ENCODE measurements at places on chromosomes 2 and 18.
A peak's percentile ranks its signal among the peaks of the same experiment; 100 is the strongest.

DNA sequence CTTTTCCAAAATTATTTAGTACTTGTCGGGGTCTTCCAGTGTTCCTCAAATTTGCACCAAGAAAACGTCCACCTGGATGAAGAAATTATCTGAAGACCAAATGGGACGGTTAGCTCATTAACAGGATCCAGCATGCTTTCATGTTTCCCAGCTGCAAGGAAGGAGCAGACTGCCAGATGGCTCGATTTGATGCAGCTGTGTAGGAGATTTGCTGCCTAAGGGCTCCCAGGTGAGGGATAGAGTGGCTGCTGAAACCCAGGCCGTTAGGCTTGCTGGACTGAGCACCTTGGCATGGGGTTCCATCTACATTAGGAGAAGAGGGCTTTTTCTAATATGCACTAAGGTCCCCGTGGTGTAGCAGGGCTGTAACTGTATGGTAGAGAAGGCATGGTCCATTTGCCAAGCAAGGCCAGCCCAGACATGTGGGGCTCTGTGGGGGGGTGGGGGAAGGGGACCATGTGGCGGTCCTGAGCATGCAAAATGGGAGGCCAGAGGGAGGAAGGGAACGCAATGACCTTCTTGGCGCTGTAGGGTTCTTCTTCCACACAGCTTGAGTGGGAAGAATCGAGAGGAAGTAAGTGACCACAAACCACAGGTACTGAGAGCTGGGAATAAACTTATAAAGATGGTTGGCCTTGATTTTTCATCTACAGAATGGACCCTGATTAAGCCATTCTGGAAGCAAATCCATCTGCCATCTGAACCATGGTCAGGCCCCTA is 144.0 kb downstream of the TMEM163 start:
- DNase-seq: no peak

DNA sequence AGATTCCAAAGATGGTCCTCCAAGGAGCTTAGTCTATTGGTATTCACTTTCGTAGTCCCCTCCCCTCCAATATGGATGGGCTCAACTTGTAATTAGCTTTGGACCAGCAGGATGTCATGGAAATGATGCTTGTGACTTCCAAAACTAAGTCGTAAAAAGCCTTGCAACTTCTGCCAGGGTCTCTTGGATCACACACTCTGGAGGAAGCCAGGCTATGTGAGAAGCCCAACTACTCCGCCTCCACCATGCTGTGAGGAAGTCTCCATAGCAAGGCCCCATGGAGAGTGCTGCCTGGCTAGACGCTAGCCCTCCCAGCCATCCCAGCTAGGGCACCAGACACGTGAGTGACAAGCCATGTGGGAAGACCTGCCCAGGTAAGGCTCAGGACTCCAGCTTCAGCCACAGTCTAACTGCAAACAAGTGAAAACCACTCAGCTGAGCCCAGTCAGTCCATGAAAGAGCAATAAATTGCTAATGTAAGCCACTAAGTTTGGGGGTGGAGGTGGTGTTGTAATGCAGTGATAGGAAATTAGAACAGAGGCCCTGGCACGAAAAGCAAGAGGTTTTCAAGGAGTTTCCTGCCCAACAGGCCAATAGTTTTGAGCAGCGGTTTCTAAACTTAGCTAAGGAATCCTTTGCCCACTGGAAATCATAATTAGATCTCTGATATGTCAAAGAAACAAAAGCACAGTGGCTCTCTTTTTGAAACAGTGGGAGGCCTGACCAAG is 77.5 kb upstream of the GLI2 start:
- no peak for DNase-seq

DNA sequence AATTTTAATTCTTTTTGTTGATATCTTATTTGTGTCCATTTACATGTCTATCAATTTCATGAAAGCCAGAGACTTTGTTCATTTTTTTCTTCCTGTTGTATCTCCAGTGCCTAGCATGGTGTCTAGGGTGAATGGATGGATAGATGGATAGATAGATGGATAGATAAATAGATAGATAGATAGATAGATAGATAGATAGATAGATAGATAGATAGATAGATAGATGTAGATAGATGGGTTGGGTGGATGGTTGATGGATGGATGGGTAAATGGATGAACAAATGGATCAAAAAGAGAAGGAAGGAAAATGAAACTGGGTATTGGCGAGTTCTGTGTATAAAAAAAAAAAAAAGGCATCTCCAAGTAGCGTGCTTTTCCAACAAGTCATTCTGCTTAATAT is 120.5 kb downstream of the FAM124B start:
- no peak for DNase-seq

DNA sequence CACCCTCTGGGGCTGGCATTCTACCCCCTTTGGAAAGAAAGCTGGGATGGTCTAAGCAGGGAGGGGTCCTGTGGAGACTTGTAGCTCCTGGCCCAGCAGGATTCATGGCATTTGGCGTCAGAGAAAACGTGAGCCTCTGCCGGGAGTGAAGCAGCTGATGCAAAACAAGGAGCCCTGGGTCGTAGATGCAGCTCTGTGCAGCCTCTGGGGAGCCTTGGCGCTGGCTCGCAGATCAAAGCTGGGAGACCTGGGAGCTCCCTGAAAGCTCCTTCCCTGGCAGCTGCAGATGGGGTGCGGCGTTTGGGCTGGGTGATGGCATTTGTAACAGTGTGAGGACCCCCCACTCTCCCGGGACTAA is 148.3 kb downstream of the KLHL29 start:
- no peak for DNase-seq

DNA sequence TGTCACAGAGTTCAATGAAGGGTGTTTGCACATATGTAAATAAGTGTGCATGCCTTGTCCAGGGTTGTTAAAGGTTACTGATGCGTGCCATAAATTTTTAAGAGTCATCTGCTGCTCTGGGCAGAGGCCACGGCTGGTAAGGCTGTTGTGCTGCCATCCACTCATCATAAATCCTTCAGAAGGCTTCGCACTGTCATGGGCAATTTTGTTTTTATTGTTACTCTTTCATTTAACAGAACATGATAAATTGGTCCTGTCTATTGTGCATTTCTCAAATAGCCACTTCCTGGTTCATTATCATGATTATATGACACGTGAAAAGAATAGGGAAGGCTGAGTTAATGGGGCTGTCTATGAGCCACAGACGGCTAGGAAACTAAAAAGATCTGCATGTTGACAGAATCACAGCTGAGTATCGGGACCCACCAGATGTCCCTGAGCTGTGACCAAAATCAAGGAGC is 634.3 kb upstream of the SOX11 start:
- DNase-seq: no peak

DNA sequence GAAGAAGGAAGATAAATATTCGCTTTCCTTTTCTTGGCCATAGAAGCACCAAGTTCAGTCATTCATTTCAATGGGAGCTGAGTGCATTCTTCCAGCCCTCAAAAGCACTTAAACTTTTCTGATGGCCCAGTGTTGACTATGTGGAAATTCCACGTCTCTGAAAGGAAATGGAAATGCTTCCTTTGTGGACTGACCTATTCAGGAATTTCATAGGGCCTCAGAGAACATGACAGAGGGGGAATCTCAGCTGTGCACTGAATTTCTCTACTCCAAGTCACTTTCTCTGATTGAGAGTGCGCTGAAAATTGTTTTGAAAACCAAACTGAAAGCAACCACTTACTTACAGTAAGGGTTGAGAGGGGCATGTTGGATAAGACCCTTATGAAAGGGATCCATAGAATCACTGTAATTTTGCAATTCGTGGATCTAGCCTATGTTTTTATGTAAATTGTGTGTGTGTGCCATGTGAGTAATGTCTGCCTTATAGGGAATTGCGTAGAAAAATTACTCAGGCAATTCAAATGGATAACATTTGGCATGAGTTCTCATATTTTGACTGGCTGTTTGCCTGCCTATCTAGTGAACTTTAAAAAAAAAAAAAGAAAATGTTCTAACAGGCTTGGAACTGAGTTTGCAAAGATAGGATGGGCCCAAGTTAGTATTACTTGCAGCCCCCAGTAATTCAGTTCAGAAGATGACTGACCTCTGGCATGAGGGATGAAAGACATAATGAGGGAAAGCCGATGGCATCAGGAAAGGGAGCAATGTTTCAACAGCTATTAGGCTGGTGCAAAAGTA is 437.0 kb downstream of the PTPRM start:
- no peak for DNase-seq

DNA sequence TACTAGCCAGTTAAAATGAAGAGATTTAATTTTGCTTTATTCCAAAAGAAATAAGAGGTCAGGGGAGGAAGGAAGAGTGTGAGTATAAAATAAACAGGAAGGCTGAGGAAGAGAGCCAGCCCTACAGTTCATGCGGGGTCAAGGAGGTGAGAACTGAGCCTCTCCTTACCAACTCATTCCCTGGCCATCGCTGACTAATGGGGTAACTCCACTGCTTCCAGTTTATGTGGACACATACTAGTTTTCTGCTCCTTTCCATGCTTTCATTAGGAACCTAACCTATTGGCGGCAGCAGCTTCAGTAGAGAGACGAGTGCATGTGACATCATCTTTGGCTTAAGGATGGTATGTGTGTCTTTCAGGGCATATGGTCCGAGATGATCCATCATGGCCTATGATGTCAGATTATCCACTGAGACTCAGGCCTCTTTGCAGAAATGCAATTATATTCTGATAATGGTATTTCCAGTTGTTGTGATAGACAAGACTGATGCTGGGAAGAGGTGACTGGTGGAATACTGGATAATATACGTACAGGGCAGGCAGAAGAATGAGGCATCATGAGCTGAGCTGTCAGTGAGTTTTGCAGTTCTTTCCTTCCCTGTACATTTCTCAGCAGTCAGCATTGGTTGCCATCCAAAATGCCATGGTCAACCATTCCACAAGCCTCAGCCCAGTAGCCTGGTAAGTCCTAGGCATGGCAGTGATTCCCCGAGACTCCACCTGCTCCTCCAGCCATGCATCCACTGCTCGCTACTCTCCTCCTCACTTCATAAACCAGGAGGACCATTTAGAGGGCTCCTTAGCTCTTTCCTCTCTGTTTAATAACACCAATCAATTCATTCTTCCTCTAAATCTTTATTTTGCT is 184.6 kb upstream of the OSR1 start:
- DNase-seq: no peak

DNA sequence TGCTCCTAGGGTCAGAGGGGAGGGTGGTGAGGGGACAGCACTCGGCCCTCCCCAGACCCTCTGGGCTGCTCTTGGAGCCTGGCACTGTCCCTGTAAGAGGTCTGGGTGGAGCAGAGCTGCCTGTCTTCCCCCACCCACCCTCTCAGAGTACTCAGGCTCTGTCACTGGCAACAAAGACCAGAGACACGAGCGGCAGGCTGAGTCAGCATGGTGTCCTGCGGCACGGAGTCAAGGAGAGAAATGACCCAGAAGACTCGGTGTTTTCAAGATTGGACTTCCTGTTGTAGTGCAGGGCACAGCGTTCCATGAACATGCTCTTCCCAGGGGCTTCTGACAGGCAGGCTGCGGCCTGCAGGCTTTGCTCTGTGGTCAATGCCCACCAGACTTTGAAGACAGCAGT is 19.9 kb downstream of the SIGLEC15 start:
- no peak for DNase-seq

DNA sequence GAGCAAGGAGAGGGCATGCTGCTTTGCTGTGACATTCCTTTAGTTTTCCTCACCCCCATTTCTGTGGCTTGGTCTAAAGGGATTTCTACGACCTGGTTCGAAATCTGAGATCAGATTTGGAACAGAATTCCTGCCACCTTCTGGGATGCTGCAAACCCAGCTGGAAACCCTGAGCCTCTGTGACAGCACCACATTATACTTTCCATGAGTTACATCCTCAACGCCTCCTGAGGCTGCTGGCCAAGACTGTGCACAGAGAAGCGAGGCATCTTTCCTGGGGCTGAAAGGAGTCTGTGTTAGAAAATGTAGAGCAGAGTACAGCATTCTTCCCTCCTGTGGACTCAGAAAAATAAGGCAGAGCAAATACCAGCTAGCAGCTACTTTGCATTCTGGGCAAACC is 138.1 kb upstream of the CHAC2 start:
- no peak for DNase-seq

- DNase-seq: no peak
These were observed 137.5 kb downstream of the SH3RF3 start for GRCh38 chr2:109266496-109266895.

DNA sequence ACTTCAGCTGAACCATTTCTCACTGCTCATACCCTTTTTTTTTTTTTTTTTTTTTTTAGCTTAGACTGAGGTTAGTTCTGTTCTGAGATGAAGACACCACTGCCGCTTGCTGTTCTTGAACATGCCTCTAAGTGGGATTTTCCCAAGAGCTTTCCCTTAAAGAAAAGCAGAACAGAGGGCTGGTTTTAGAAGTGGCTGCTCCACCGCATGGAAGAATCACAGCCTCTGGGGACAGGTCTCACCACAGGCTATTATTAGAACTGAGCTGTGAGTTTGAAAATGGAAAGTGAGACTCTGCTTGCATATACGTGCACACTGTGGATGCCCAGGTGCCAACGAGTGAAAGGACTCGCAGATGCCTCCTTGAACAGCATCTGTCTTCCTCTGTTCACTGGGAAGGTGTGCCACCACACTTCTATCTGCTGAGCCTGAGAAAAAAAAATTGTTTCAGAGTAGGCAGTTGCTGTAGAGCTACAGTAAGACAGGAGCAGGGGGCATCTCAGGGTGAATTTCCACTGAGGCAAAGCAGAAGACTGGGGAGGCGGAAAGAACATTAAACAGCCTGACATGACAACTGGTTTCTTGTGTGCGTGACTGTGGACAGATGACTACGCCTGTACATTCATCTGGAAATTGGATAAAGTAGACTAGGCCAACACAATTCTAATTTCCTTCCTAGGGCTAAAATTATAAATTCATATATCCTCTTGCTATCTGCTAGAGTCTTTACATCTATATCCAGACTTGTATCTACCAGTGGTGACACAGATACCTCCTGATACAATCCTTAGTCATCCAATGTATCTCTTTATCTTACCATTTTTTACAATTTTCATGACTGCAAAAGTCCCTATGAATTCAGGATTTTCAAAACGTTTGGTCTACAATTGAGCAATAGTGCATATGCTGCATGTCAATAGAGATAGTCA is 1045.7 kb upstream of the CELF4 start:
- DNase-seq: no peak

DNA sequence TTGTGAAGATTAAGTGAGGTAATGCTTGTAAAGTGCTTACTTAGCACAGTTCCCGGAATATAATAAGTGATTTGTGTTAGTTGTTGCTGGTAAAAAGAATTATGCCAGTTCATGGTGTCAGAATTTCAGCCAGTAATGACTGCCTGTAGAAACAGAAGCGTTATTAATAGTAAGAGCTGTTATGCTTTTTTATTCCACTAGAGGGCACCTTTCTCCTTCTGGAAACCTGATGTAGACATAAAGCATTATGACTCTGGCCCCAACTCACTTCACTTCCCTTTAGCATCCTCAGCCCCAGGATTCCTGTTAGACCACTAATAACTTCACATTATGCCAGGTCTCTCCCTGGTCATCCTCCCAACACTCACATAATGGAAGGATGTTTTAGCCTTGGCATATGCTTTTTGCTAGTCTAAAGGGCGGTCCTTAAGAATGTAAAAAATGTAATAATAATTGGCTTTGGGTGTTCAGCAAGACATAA is 34.9 kb downstream of the C18orf54 start:
- DNase-seq: peak; percentile 13

GRCh38 chr2:66498289-66498975 is 63.5 kb downstream of the MEIS1 start:
- DNase-seq: no peak

- no peak for DNase-seq
These were observed 3.8 kb downstream of the NEU2 start for GRCh38 chr2:233036162-233036838.

- DNase-seq: no peak
These were observed 153.3 kb downstream of the ZNF236 start for GRCh38 chr18:76975577-76976110.

All from HTR-8/SVneo (cell line).